ENCODE measurements at places on chromosomes 7 and 10. TPM values are rescaled to one million over a fixed set of nuclear protein-coding genes. Genes with fewer than 3 reads are reported as not detected.

The POU6F2 gene
- total RNA-seq = not detected

The TAS2R39 gene
- total RNA-seq = not detected

DNA sequence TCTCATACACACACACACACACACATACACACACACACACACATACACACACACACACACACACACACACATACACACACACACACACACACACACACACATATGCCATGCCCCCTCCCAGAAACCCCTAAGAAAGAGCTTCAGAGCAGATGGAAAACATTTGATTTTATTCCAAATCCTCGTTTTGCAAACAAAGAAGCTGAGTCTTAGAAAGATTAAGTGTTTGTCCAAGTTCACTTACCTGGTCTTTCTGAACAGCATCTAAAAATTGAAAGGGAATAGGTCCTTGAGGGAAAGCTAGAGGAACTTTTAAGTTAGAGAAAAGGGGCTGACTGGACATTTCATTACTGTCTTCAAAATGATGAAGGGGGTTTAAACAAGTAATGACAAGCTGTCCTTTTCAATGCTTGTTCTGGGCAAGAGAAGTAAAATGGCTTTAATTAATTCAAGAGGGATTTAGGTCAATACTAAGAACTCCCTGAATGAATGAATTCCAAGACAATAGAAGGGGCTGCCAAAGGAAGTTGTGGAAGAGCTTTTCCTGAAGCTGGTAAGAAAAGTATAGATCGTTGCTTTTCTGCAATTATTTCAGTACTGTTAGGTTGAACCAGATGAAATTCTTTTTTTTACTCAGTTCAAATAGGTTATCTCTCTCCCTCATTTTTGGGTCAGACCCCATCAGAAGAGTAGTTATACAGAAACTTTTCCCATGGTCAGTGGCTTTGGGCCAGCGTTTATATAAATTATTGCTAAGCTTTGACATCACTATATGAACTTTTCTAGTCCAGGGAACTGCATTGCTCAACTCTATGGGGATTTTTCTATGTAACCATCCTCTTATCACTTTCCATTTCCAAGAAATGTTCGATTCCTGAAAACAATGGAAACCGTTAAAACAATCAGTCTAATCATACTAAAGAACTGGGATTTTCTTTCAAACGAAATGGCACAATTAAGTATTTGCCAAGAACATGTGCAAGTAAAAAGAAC, 261.4 kb downstream of the MTERF1 start:
- DNase-seq = no peak

- no peak for DNase-seq
Observed at GRCh38 chr10:69119896-69120295, 4.1 kb upstream of the VPS26A start.

DNA sequence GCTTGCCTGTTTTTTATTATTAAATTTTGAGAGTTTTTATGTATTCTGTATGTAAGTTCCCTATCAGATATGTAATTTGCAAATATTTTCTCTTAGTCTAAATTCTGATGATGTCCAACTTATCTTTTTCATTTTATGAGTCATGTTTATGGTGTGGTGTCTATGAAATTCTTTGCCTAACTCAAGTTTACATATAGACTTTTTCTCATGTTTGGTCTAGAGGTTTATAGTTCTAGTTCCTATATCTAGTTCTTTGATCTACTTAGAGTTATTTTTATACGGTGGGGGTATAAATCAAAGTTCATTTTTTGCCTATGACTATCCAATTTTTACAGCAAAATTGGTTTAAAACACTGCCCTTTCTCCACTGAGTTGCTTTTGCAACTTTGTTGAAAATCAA, 26.3 kb upstream of the CCDC7 start:
- DNase-seq = no peak

- no peak for DNase-seq
Observed at GRCh38 chr7:874031-874749, 2.2 kb upstream of the GET4 start.

Measured in hematopoietic multipotent progenitor cell (in vitro differentiated cells).